ENCODE measurements at places on chromosomes 1 and 21.

DNA sequence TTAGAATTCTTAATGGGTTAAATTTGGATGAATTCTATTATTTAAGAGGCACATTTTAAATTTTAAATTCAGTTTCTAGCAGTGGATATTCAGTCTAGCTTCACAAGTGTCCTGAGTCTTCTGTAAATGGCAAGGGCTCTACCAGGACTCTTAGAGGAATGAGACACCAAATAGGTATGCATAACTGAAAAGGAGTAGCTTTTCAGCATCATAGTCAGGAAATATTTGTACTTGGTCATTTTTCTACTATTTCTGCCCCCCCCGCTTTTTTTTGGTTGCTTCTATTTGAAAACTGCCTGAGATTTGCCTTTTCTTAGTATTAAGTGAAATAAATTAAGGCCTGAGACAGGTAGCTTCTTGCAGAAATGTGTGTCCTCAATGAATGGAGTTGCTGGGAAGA is 80.2 kb downstream of the MAST2 start:
- no peak for DNase-seq

GRCh38 chr1:246583448-246584185 is 17.4 kb downstream of the CNST start:
- DNase-seq = no peak

DNA sequence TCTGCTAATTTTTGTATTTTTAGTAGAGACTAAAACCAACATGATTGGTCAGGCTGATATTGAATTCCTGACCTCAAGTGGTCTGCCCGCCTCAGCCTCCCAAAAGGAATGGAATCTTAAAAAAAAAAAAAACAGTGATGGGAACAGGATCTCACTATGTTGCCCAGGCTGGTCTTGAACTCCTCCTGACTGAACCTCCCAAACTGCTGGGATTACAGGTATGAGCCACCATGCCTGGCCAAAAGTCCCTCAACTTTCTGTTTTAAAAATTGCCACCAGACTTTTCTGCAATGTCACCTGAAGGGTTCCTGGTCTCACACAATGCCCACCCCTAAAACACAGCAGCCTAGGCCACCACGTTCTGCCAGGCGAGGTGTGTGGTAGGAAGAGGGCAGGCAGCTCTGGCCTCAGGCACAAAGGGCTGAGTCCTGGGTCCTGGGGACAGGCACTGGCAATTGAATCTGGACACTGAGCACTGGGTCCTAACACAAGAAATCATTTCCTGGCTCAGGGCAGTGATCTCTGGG is 21.2 kb upstream of the THRAP3 start:
- DNase-seq = no peak

DNA sequence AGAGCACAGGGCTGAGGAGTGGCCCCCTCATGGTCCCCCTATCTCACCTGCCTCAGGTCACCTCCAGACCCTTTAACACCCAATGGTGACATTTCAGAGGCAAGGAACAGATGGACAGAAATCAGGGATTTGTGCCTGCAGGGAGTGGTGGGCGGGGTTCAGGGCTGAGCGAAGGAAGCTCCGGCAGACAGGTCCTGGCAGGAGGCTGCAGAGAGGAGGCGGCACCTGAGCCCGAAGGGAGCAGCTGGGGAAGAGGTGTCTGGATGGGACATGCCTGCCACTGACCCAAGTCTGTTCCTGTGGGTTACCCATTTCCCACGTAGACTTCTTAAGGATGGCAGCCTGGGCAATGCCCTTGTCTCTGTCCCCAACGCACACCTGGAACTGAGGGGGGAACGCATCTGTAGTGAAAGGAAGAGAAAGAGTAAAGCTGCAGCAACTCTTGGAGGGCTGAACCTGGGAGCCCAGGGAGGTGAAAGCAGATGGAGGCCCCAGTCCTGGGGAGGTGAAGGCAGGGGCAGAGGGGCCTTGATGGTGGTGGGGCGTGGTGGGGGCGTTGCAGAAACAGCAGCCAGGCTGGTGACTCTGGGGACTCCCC is 61.6 kb upstream of the ADARB1 start:
- no peak for DNase-seq

- DNase-seq = no peak
Measured at GRCh38 chr1:214525535-214526019, 25.8 kb downstream of the PTPN14 start.

DNA sequence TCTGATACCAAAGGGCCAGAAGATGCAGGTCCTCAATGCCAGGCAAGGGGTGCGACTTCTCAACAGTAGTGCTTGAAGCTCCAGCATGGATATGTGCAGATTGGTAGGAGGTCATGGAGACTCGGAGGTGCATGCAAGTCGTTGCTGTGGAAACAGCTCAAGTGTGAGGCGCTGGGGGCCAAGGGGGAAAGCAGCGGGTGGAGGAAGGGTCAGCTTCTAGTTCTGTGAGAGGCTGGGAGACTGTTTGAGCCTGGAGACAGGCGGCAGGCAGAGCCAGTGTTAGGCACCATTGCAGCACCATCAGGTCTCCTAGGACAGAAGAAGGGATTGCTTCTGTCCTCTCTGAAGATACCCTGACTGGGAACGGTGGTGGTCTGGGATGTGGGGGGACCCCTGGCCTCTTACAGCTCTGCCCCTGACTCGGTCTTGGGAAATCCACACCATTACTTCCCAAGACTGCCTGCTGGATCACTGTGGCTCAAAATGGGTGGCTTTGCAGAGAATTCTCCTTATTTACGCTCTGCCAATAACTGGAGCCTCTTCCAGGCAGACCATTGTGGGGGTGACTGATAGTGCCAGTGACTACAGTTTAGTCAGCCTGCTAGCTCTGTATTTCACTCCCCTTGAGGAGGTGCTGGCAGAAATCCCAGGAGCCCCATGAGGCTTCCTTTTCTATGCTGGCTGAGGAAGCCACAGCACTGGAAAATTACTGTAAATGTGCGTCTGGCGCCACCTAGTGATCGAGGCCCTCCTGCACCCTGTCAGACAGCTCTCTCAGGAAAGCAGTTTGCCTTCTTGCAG is 46.3 kb upstream of the VANGL1 start:
- DNase-seq = peak; percentile 95

DNA sequence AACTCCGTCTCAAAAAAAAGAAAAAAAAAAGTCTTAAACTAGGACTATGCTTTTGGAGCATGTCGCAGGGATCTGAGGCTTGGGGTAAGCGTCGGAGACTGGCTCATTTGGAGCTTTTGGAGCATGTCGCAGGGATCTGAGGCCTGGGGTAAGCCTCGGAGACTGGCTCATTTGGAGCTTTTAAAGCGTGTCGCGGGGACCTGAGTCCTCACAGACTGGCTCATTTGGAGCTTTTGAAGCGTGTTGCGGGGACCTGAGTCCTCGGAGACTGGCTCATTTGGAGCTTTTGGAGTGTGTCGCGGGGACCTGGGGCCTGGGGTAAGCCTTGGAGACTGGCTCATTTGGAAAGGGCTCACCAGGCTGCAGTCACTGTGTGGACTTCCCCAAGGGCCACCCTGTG is 13.6 kb upstream of the TSPEAR start:
- DNase-seq = no peak

DNA sequence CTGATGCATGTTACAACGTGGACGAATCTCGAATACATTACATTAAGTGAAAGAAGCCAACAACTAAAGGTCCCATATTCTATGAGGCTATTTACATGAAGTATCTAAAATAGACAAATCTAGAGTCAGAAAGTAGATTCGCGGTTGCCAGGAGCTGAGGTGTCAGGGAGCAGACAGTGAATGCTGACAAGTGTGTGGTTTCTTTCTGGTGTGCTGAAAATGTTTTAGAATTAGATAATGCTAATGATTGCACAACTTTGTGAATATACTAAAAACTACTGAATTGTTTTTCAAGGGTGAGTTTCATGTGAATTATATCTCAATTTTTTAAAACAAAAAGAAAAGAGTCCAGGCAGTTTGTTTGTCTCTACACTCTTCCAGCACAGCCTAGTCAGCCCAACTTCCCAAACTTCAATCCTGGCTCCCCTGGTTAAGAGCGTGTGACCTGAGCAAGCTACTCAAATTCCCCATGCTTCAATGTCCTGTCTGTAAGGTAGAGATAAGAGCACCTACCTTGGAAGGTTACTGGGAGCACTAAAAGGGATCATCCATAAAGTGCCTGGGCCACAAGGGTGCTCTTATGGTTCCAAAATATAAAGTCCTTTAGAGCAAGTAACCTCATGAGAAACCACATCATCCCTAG is 20.9 kb downstream of the HLCS start:
- no peak for DNase-seq
